ENCODE measurements at places on chromosomes 2 and 18. TPM values are rescaled to one million over a fixed set of nuclear protein-coding genes. Genes with fewer than 3 reads are reported as not detected.

LINC00305 gene
- total RNA-seq: not detected

ANKRD62 gene
- not detected for total RNA-seq

ZBTB7C gene
- total RNA-seq: 0.33 TPM

SETBP1 gene
- 4.9 TPM for total RNA-seq

SPP2 gene
- not detected for total RNA-seq

PLA2R1 gene
- 8.3 TPM for total RNA-seq

CNRIP1 gene
- 39.8 TPM for total RNA-seq

CHST9 gene
- not detected for total RNA-seq

GPR45 gene
- total RNA-seq: not detected

SMAD7 gene
- total RNA-seq: 16.3 TPM

ZNF514 gene
- 14.2 TPM for total RNA-seq

TMEFF2 gene
- 0.33 TPM for total RNA-seq

DNAJC5G gene
- not detected for total RNA-seq

DNA sequence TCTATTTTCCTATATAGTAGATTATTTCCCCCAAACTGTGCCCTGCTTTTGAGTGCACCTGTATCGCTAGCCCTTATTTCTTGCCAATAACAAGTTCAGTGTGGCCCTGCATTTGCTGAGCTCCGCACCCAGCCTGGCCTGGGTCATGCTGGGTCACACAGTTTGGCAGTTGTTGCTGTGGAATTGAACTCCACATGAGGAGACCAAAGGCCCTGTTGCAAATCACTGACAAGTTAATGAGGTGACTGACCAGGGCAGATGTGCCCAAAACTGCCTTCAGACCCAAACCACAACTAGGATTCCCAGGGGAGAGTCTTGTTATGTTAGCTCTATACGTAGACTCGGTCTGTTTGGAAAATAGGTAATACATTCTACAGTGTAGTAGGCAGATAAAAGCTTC lies 31.0 kb downstream of the COL4A4 start:
- DNase-seq: no peak

DNA sequence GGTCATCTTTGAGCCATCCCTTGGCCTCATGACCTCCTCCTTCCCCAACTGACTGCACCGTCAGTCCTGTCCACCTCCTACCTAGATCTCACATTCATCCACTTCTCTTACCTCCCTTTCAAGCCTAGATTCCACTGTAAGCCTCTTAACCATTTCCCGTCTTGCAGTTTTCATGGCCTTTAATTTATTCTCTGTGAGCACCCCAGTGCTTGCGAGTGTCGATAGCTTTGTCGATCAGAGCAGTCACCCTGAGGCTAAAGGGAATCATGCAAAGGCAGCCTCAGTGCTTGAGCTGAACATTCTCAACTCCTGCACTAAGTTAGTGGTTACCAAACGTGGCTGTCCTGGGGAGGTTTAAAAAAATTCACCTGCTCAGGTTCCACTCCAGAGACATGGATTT lies 14.7 kb downstream of the ARHGAP25 start:
- no peak for DNase-seq

DNA sequence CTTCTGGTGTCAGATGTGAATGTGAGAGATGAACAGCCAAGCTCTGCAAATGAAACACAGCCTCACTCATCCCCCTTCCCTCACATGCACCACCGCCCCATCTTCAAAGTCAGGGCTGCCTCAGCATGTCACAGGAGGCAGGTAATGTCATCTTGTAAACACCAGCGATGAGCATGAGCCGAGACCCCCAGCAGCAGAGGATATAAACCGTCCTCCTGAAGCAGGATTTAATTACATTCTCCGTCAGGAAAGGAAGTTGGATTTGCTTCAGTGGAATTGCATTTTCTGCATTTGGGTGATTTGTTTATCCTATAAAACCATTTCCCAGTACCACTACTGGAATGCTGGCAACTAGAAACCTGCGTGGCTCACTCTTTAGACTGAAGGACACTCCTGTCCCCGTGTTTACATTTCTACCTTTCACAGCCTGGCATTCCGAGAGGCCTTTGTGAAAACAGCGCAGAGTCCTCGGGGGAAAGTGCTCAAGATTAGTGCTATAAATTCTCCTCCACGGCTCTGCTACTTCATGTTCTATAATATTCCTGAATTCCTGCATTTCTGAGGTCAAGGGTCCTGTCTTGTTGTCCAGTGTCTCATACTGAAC lies 619.2 kb downstream of the IRS1 start:
- DNase-seq: no peak

GRCh38 chr2:70479816-70480215 lies 73.8 kb downstream of the TGFA start:
- no peak for DNase-seq

DNA sequence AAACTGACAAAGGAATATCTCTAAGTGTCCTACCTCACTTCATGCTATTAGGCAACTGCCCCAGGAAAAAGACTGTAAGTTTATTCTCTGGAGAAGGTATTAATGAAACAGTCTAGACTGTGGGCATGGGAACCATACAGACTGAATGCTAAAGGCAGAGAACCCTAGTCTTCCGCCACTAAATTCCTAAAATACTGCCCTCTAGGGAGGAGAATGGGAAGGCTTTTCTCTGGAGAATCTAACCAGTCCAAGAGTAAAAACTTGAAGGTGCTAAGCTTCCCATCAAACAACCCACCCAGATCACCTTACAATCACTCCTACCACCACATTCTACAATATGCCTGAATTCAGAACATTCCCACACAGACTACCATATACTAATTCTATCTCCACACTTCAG lies 3.4 kb downstream of the SRBD1 start:
- DNase-seq: peak; percentile 20

DNA sequence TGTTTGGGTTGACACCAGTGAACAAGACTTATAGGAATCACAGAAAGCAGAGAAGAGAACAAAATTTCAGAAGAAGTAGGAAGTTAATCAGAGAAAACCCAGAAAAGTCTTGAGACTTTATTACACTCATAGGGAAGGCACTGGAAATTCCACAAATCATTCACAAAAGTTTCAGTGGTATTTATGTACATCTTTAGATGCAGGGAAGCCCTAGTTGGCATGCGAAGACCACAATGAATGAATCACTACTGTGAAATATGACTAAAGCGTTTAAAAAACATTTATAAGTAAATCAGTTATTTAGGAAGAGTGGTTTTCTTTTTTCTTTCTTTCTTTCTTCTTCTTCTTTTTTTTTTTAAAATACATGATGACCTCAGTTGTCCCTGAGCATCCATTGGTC lies 105.1 kb downstream of the NUP35 start:
- DNase-seq: no peak

- peak; percentile 40 for DNase-seq
Observed at GRCh38 chr18:13269521-13270011, 51.0 kb downstream of the LDLRAD4 start.

DNA sequence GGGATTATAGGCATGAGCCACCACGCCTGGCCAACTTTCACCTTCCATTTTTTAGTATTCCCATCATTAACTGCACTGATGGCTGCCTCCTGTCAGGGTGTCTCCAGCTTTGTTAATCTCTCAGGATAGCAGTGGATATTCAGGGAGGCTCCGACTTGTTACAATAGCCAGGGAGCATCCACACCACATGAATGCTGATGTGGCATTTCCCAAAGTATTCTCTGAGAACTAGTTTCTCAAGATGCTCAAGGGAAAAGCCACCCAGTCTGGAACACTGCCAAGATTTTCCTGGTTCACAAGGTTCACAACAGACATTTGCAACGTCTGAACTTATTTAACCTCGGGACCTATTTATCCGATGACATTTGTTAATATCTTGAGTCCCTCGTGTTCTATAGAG lies 33.8 kb downstream of the ZNF519 start:
- no peak for DNase-seq

GRCh38 chr2:215499331-215499730 lies 63.5 kb upstream of the FN1 start:
- DNase-seq: peak; percentile 5

- DNase-seq: peak; percentile 6
Observed at GRCh38 chr2:190717764-190718651, 69.1 kb downstream of the NAB1 start.

DNA sequence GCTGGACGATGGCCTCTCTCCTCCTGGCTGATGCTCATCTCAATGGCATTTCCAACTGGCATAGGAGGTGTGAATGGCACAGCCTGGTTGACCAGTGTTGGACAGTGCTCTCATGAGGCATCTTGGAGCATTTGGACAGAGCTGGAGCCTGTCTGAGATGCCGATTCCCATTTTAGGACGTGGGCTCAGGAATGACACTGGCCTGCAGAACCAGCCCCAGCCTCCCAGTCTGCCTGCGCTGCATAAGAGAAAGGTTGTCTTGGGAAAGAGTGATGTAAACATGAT lies 118.2 kb upstream of the COPS8 start:
- peak; percentile 8 for DNase-seq

DNA sequence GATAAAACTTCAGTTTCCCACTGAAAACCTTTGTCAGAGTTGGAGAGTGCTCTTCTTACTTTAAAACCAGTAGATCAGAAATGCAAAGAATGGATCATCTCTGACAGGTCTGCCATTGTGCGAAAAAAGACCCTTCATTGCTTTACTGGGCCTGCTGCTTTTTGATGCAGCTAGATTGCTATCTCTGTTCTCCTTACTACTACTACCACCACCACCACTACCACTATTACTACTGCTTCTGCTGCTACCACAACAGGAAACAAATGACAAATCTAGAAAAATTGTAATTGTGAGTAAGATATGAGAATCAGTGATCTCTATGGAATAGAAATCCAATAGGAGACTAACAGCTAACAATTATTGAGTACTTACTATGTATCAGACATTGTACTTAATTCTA lies 85.8 kb downstream of the PKP4 start:
- DNase-seq: no peak

- DNase-seq: peak; percentile 43
Observed at GRCh38 chr2:239271882-239272281, 128.9 kb downstream of the HDAC4 start.

DNA sequence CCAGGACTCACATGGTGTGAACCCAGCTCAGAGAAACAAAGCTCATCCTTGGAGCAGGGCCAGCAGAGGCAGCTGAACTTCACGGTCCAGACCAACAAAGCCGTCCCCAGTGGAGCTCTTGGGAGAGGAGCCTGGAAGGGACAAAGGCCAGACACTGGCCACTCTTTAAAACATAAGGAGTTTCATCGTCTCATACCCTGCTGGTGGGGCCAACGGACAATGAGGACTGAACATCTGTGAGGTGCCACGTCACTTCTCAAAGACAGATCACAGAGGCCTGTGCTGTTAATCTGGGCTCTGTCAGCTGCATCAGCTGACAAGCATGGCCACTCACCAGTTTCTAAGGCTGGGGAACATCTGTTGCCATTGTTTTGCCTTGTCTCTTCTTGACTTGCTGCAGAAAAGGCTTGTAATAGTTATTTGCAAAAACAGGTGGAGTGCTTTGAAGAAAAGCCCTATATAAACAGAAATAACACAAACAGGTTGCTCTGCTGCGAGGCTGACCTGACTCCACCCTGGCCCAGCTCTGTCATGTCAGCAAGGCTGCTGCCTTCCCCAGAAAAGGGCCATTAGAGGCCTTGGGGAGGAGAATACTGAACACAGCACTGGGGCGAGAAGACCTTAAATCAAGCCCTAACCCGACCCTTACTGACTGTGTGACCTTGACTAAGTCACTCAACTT lies 68.1 kb upstream of the DAPL1 start:
- DNase-seq: no peak

DNA sequence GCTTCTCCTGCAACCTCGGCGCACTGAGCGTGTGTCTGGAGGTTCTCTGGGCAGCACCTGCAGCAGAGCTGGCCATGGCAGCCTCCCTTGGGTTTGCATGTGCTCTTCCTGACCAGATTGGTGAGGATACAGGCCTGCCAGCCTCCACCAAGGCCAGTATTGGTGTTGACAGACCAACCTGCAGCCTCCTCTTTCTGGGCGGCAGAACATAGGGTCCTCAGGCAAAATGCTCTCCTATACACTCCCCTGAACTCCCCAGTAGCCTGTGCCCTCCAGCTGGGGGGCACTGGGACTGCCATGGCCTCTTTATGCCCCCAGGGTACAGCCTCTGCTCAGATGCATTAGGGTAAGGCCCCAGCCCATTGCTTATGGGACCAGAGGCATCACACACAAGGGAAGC lies 131.9 kb upstream of the SPRED2 start:
- DNase-seq: no peak

Measured in fibroblast of lung (primary cell).